ENCODE measurements at places on chromosomes 2 and 18. TPM values are rescaled to one million over a fixed set of nuclear protein-coding genes. Genes with fewer than 3 reads are reported as not detected.

DNA sequence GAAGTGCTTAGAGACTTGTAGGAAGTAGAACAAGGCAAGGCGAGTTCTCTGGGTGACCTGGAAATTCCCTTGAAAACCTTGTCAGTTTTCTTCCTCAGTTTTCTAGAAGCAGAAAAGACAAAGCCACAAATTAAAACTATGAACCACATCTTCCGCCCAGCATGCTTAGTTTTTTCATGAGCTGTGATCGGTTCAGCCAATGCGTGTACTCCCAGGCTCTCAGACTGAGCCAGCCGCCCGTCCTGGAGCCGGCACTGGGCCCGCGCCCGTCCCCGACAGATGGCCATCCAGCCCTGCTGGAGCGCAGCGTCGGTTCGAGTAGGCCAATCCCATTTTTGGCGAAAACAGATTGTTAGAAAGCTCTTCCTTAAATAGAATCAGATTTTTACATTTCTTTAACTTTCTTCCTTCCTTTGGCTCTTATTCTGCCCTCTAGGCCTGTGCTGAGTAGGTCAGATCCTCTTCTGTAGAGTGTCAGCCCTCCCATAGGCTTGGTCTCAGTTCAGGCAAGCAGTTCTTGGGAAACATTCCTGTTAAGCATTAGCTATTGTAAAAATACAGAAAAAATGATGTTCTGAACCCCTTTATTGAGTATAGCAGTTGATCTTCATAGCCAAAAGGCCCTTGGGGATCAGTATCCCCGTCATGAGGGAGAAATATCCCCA lies 112.5 kb downstream of the NCK2 start:
- H3K4me1 ChIP-seq: peaks cover 22% of the 10 kb centered on the region
- H3K27me3 ChIP-seq: no peaks in the 10 kb centered on the region
- peak overlapping the region; percentile 81 for H3K4me3 ChIP-seq
- peaks cover 17% of the 10 kb centered on the region for H3K36me3 ChIP-seq
- no peak for DNase-seq
- peak overlapping the region; percentile 95 for H3K27ac ChIP-seq

- H3K4me3 ChIP-seq: peak overlapping the region; percentile 52
- H3K36me3 ChIP-seq: no peaks in the 10 kb centered on the region
- peak overlapping the region; percentile 21 for H3K27ac ChIP-seq
- peaks cover 7% of the 10 kb centered on the region for H3K4me1 ChIP-seq
Measured at GRCh38 chr2:96486696-96487095, 18.5 kb downstream of the NEURL3 start.

- H3K27me3 ChIP-seq: peaks cover 13% of the 10 kb centered on the region
- H3K4me1 ChIP-seq: no peaks in the 10 kb centered on the region
- no peak overlapping the region for H3K4me3 ChIP-seq
- no peak overlapping the region for H3K27ac ChIP-seq
- DNase-seq: peak; percentile 70
- H3K36me3 ChIP-seq: no peaks in the 10 kb centered on the region
Measured at GRCh38 chr2:98412751-98413458, 31.8 kb upstream of the INPP4A start.

DNA sequence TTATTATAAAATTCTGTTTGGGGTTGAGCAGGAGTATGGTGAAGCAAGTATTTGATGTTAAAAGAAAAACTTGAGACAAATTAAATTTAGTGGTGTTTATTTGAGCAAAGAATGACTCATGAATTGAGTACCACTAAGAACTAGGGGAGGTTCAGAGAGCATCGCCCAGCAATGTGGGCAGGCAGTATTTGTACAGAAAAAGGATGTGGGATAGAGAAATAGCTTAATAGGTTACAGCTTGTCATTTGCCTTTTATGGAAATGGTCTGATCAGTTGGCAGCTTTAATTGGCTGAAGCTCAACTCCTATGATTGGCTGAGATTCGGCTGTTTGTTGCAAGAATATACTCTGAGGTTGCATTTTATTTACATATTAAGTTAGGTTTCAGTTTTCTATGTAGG lies 68.2 kb downstream of the LRATD1 start:
- no peaks in the 10 kb centered on the region for H3K27me3 ChIP-seq
- peak; percentile 8 for DNase-seq
- H3K27ac ChIP-seq: no peak overlapping the region
- H3K36me3 ChIP-seq: no peaks in the 10 kb centered on the region

DNA sequence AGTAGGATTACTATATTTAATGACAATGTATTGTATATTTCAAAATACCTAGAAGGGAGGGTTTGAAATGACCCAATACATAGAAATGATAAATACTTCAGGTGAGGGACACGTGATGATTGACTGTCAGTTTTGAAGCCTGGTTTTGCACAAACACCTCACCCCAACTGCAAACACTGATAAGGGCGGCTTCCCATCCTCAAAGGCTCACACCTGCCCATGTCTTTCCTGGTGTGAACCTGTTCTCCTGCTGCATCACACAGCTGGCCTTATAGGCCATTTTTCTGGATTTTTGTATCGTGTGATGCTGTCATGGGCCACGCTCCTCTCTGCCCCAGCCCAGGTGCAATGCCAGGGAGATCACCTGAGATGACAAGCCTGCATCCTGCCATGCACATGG lies 166.5 kb upstream of the NCK2 start:
- H3K4me3 ChIP-seq: no peak overlapping the region
- no peaks in the 10 kb centered on the region for H3K36me3 ChIP-seq
- no peak for DNase-seq
- H3K27me3 ChIP-seq: peaks cover 34% of the 10 kb centered on the region

DNA sequence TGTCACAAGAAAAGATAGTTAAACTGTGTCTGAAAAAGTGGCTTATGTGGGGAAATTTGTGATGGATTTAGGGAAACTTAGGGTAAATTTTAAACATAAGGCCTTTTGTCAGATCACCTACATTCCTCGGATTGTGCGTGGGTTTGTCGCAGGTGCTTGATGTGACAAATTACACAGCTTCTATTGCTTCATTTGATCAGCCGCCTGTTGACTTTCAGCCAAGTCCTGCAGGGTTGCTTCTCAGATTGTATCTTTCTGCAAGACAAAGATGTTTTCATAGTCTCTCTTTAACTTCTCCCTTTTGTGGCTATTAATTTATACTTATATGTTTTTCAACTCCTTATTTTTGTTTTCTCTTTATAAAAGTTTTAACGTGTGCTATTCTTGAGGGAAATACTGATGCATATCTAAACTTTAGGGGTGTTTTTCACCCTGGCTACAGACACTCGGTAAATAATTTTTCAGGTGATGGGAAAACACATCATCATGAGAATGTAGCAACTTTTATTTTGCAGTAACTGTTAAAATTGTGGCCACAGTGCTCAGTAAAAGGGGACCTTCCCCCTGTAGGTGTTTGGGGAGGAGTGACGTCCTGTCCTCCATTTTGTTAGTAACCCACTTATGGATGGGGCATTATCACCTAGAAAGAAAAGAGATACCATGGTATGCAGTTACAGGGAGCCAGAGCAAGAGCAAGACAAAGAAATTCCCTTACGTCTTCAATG lies 31.4 kb downstream of the GALM start:
- H3K27me3 ChIP-seq: no peaks in the 10 kb centered on the region
- H3K4me1 ChIP-seq: peaks cover 10% of the 10 kb centered on the region
- H3K4me3 ChIP-seq: no peak overlapping the region
- H3K27ac ChIP-seq: no peak overlapping the region
- H3K36me3 ChIP-seq: no peaks in the 10 kb centered on the region
- DNase-seq: no peak

DNA sequence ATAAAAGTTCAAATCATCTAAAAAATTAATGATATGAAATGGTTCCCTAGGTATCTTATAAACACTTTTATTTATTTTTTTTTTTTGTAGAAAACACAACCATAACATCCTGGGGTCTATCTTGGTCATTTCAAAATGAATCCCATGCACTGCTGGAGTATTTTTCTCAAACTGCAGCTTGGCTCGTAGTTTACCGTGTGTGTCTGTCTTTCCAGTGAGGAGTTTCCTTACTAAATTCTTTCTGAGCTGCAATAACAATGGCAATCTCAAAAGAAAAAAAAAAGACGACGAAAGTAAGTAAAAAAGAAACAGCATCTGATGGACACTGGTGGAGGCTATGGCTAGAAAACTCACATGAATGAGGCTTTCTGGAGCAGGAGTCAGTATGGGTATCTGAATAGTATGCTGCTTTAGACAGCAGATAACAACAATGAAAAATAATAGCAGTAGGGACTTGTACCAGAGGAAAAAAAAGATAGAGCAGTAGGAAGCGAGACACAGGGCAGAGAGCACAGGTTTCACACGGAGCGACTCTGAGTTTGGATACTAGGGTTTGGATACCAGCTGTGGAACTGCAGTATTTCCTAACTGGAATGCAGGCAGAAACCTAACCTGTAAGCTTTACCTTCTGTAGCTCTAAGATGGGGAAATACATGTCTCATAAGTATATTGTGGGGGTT lies 43.5 kb downstream of the CALCRL start:
- no peaks in the 10 kb centered on the region for H3K27me3 ChIP-seq
- no peak overlapping the region for H3K4me3 ChIP-seq
- H3K27ac ChIP-seq: no peak overlapping the region
- DNase-seq: no peak
- H3K4me1 ChIP-seq: no peaks in the 10 kb centered on the region
- H3K36me3 ChIP-seq: no peaks in the 10 kb centered on the region

- peaks cover 30% of the 10 kb centered on the region for H3K27me3 ChIP-seq
- H3K36me3 ChIP-seq: no peaks in the 10 kb centered on the region
- H3K4me1 ChIP-seq: no peaks in the 10 kb centered on the region
- no peak overlapping the region for H3K27ac ChIP-seq
Measured at GRCh38 chr2:202023198-202023903, 10.3 kb upstream of the FZD7 start.

GRCh38 chr18:62693659-62694058 lies 21.7 kb upstream of the PHLPP1 start:
- no peak for DNase-seq
- H3K36me3 ChIP-seq: peaks cover 7% of the 10 kb centered on the region
- H3K27me3 ChIP-seq: no peaks in the 10 kb centered on the region
- H3K27ac ChIP-seq: no peak overlapping the region
- H3K4me1 ChIP-seq: no peaks in the 10 kb centered on the region

GRCh38 chr2:113890253-113891235 lies 655 bp downstream of the ACTR3 start:
- peak; percentile 73 for DNase-seq
- H3K36me3 ChIP-seq: peaks cover 24% of the 10 kb centered on the region
- H3K27ac ChIP-seq: peak overlapping the region; percentile 96
- peaks cover 56% of the 10 kb centered on the region for H3K4me1 ChIP-seq
- H3K4me3 ChIP-seq: peak overlapping the region; percentile 91

DNA sequence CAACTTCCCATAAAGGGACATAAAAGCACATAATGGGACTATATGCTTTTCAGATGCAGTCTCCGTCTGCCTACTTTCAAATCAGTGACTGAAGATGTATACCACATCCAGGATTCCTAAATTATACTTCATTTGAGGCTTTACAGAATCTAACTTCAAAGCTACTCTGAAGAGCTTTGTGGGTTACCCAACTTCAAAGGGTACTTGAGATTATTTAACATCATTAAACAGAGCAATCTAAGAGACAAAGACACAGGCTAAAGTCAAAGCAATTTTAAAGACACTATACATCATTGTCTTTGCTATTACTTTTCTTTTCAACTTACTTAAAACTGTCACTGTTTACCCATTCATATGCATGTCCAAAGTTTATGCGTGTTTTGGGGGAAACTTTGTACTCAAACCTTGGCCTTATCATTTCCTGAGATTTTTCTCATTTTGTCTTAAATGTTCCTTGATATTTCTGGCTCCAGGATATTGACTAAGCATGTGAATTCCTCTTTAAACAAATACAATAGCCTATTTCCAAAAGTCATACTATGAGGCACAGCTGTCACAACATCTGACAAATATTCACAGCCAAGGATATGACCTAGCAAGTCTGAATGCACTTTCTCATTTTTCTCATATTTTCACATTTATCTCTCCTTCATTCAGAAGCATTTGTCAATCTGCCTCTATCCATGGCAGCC lies 1985.1 kb upstream of the PIK3C3 start:
- DNase-seq: no peak
- no peak overlapping the region for H3K4me3 ChIP-seq
- H3K36me3 ChIP-seq: no peaks in the 10 kb centered on the region
- H3K4me1 ChIP-seq: peaks cover 13% of the 10 kb centered on the region

GRCh38 chr18:57837917-57838548 lies 34.9 kb upstream of the ATP8B1 start:
- peaks cover 13% of the 10 kb centered on the region for H3K36me3 ChIP-seq
- peaks cover 12% of the 10 kb centered on the region for H3K4me1 ChIP-seq
- no peak for DNase-seq
- H3K27me3 ChIP-seq: no peaks in the 10 kb centered on the region
- peak overlapping the region; percentile 63 for H3K27ac ChIP-seq

GRCh38 chr18:45639408-45639807 lies 24.1 kb downstream of the SLC14A2 start:
- H3K4me3 ChIP-seq: no peak overlapping the region
- H3K4me1 ChIP-seq: no peaks in the 10 kb centered on the region
- no peak for DNase-seq

GRCh38 chr2:195300631-195301030 lies 356.4 kb upstream of the SLC39A10 start:
- H3K4me1 ChIP-seq: no peaks in the 10 kb centered on the region
- DNase-seq: no peak
- no peak overlapping the region for H3K4me3 ChIP-seq
- no peaks in the 10 kb centered on the region for H3K36me3 ChIP-seq

- H3K4me1 ChIP-seq: no peaks in the 10 kb centered on the region
- H3K27ac ChIP-seq: no peak overlapping the region
- H3K27me3 ChIP-seq: peaks cover 32% of the 10 kb centered on the region
- H3K4me3 ChIP-seq: no peak overlapping the region
- DNase-seq: no peak
Measured at GRCh38 chr2:198479065-198479464, 674.7 kb downstream of the PLCL1 start.

GRCh38 chr18:79458131-79458838 lies 62.6 kb downstream of the NFATC1 start:
- no peaks in the 10 kb centered on the region for H3K27me3 ChIP-seq
- no peak overlapping the region for H3K4me3 ChIP-seq
- no peak overlapping the region for H3K27ac ChIP-seq
- H3K36me3 ChIP-seq: peaks cover 5% of the 10 kb centered on the region
- DNase-seq: peak; percentile 62

- no peaks in the 10 kb centered on the region for H3K36me3 ChIP-seq
- no peak overlapping the region for H3K27ac ChIP-seq
- H3K4me3 ChIP-seq: no peak overlapping the region
- H3K27me3 ChIP-seq: no peaks in the 10 kb centered on the region
Measured at GRCh38 chr2:36762764-36763490, 66.4 kb downstream of the VIT start.

DNA sequence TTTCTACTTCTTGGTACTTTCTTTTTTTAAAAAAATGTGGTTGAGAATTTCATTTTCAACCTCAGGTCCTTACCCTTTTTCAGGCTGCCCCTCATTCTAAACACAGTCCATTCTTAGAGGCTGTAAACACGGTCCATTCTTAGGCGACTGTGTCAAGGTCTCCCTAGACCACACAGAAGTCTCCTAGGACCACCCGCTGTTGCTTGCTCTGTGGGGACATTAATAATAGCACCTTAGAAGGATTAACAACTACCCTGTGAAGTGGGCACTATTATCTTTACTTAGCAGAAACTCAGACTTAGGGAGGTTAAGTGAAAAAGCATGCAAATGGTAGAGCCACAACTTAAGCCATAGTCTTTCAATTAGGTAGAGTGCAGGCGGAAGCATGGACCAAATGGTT lies 91.7 kb downstream of the RBMS1 start:
- H3K4me1 ChIP-seq: peaks cover 22% of the 10 kb centered on the region
- DNase-seq: no peak
- H3K4me3 ChIP-seq: no peak overlapping the region
- peak overlapping the region; percentile 91 for H3K27ac ChIP-seq
- no peaks in the 10 kb centered on the region for H3K27me3 ChIP-seq

Gene MRPL19
- 65.4 TPM for total RNA-seq

All from MCF 10A (cell line).